ENCODE measurements at places on chromosomes 11 and 22.
A peak's percentile ranks its signal among the peaks of the same experiment; 100 is the strongest.

GRCh38 chr11:35619855-35620640 is 1.8 kb downstream of the FJX1 start:
- DNase-seq = peak; percentile 28

- DNase-seq = no peak
Observed at GRCh38 chr22:28647216-28647615, 32.4 kb downstream of the TTC28 start.

GRCh38 chr22:29726106-29726505 is 6.3 kb downstream of the CABP7 start:
- DNase-seq = no peak

- DNase-seq = no peak
Observed at GRCh38 chr11:63993993-63994392, 7.8 kb downstream of the OTUB1 start.

DNA sequence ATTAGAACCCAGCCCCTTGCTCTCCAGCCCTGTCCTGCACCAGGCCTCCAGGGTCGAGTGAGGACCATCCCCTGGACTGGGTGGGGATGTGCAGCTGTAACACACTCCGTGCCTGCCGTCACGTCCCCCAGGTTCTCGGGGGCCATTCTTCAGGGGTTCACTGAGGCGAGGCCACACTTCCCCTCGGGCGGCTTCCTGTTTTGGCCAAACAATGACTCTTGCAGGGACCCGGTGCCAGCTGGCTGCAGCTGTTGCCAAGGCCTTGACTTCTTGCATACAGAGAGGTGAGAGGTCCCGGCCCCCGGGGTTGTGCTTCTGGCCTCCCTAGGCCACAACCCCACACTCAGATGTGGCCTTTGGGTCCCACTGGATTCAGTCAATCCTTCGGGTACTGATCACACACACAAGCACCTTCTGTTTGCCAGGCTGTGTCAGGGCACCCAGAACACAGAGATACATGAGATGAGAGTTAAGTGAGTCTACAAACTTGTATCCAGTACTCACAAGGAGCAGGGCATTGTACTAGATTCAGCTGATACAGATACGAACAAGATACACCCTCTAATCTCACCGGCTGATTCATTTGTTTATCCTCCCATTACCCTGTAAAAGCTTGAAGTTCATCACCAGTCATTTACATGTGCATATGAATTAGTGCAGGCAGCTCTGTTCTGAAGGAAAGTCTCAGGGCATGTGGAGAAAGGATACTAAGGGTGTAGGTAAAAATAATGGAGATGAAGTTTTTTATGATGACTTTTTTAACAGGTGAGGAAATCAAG is 32.9 kb downstream of the LRRC32 start:
- peak; percentile 67 for DNase-seq

- DNase-seq = no peak
Observed at GRCh38 chr22:43205748-43206508, 19.0 kb upstream of the TTLL12 start.

GRCh38 chr11:57597461-57597915 is at the start of gene SERPING1:
TSS of gene SERPING1 (plus strand) at chr11:57597685. CDS start at chr11:57598271, 586 bp downstream.
- no peak for DNase-seq

- DNase-seq = peak; percentile 77
Observed at GRCh38 chr11:72724851-72725723, 27.1 kb downstream of the ARAP1 start.

GRCh38 chr11:25899617-25900160 is 432.2 kb upstream of the ANO3 start:
- no peak for DNase-seq

DNA sequence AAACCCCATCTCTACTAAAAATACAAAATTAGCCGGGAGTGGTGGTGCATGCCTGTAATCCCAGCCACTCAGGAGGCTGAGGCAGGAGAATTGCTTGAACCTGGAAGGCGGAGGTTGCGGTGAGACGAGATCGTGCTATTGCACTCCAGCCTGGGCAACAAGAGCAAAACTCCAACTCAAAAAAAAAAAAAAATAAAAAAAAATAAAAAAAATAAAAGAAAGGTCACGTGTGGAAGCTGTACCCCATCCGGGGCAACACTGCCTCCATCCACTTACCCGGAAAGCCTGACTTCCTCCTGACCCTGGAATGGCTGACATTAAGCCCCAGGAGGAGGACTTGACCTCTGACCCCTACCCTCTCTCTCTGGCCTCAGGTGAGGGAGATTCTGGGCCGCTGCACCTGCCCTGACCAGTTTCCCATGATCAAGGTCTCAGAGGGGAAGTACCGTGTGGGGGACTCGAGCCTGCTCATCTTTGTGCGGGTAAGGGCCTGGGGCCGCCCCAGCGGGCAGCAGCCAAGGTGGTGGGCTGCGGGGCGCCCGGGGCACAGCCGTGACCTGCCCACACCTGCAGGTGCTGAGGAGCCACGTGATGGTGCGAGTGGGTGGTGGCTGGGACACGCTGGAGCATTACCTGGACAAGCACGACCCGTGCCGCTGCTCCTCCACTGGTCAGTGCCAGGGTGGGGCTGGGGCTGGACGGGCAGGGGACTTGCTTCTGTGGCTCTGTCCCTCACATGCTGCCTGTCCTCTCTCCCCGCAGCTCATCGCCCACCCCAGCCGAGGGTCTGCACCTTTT is 3.8 kb downstream of the GAS2L1 start:
- peak; percentile 22 for DNase-seq

DNA sequence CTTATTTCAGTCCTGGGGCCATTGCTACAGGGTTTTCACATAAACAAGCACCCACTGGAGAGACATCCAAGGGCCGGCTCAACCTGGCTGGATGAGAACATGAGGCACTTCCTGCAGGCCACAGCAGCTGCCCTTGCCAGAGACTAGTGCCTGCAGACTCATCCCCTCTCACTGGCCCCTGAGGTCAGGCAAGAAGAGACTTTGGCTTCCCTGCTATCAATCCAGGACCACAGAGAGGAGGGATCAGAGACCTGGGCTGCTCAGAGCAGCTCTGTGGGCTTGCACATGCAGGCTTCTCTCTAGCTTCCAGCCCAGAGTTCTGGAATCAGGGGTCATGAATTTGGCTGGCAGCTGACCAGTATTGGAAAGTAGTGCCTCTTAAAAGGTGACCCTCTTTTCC is 79.5 kb downstream of the CABIN1 start:
- DNase-seq = no peak

DNA sequence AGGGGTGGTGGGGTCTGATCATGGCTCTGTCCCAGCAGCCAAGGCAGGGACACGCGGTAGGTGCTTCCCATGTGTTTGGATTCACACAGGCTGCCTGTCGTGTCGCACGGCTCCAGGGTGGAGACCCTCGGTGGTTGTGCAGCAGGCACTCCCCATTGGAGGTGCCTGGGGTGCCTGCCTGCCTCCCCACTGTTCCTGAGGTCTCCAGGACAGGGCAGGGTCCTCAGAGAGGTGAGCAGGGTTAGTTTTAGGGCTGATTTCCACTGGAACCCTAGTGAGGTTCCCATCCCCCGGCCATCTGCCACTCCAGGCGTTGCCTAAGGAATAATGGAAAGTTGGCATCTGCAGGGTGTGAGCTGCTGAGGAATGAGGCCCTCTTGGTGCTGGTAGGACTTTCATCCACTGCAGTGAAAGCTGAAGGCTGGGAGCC is 32.3 kb downstream of the OSBPL5 start:
- no peak for DNase-seq

DNA sequence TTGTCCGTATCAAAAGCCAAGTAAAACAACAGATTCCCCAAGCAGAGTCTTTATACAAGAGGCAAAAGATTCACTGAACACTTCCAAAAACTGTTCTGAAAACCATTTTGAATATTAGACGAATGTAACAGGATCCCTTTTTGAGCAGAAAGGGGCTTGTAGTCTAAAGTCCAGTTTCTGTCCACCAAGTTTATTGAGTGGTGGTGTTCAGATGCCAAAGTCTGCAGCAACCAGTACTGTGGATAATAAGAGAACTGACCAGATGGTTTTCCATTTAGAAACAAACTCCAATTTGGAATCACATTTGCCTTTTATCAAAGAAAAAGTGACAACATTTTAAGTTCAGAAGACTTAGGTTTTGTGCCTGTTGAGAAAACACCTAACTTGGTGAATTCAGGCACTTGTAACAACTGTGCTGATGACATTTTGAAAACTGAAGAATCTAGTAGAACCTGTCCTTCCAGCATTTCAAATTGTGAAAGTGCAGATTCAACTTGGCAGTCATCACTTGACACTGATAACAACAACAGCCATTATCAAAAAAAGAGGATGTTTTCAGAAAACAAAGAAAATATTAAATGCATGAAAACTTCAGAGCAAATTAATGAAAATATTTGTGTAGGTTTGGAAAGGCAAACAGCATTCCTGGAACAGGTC is 217.1 kb downstream of the CSNK2A3 start:
- DNase-seq = no peak

DNA sequence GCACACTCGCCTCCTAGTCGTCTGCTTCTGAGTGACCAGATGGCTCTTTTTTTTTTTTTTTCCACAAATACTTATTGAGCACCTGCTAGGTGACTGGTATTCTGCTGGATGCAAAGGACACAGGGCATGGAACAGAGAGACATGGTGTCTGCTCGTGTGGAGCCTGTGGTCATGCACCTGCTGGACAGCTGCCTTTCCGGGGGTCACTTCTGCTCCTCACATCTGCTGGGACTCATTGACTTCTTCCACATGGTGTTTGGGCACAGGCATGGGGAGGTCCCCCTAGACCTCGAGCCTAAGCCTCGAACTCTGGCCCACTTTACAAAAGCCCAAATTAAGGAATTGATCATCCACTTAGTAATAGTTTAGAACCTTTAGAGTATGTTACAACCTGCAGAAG is 39.5 kb upstream of the EMID1 start:
- peak; percentile 24 for DNase-seq

- no peak for DNase-seq
Observed at GRCh38 chr22:27961680-27962079, 42.6 kb upstream of the PITPNB start.

DNA sequence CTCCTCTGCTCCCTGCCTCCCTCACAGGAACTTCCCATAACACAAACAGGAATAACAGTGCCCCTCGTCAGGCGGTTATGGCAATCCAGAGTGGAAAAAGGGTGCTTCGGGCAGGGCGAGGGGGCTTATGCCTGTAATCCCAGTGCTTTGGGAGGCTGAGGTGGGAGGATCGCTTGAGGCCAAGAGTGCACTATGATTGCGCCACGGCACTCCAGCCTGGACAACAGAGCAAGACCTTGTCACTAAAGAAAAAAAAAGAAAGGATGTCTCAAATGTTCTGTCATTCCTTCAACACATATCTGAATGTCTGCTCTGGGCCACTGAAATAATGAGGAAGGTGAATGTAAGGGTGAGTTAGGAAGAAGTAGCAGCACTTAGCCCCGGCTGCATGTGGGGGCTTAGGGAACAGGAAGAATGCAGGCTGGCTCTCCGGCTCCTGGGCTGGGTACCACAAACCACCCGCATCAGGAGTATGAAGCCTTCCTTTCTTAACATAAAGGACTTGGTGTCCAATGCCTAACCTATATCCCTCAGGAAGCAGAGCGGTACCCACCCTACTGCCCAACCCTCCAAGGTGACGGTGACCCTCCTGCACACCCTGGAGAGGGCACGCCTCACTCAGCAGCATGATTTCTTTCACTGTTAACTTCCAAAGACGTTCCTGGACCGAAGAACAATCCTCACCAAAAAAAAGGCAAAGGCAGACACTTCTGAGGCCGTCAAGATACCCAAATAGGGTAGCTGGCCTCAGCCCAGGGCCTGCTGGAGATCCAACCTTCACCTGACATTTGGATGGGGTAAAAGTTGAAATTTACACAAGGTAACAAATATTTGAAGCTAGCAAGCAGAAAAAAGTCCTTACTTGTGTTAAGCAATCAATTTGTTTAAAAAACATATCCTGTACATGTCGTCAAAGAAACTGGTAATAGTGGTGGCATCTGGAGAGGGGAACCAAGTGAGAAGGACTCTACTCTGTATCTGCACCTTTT is 3.8 kb downstream of the CPT1A start:
- no peak for DNase-seq

GRCh38 chr11:82754410-82754809 is 20.7 kb upstream of the FAM181B start:
- no peak for DNase-seq

GRCh38 chr11:117607449-117607848 is 189.6 kb downstream of the DSCAML1 start:
- DNase-seq = no peak

GRCh38 chr11:17542249-17542648 is 2.0 kb downstream of the USH1C start:
- DNase-seq = no peak

GRCh38 chr11:85359859-85360258 is 267.3 kb downstream of the DLG2 start:
- DNase-seq = no peak

GRCh38 chr11:120381401-120381800 is 45.2 kb downstream of the ARHGEF12 start:
- DNase-seq = no peak

GRCh38 chr11:115745610-115746512 is 241.6 kb upstream of the CADM1 start:
- DNase-seq = no peak

- DNase-seq = no peak
Observed at GRCh38 chr11:1604711-1605110, 3.6 kb downstream of the KRTAP5-3 start.

DNA sequence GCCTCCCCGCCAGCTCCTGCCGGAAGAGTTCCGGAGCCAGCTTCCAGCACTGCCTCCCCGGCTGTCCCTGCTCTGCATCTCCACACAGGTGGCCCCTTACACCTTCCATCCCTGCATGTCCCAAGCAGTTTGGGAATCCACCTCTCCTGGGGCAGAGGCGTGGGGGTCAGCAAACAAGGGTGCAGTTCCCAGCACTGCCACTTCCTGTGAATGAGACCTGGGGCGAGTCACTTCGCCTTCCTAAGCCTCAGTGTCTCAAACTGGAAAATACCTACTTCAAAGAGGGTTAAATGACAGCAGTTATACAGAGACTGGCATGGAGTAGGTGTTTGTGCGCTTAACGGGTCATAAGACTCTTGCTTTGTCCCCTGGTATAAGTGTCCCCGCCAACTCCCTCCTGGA is 5.2 kb downstream of the CYTH4 start:
- no peak for DNase-seq

DNA sequence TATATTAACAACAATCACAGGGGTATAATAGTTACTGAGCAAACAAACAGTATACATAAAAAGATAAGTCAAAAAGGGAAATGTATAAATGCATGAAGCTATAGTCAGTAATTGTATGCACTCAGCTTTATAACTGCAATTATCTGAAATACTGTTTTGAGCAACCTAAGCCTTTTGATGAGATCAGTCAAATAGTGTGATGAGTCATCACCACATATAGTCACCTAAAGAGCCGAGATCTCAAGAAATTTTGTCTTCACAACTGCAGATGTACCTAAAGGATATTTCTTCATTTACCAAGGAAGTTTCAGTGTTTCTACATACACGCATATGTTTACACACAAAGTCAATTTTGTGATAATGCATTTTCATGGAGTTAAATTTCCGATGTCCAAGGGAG is 5.4 kb upstream of the OR51A2 start:
- DNase-seq = no peak

- DNase-seq = peak; percentile 24
Observed at GRCh38 chr11:108788565-108789199, 123.8 kb downstream of the DDX10 start.

All from GM10248 (cell line).